ENCODE measurements at places on chromosomes 16 and 17.

DNA sequence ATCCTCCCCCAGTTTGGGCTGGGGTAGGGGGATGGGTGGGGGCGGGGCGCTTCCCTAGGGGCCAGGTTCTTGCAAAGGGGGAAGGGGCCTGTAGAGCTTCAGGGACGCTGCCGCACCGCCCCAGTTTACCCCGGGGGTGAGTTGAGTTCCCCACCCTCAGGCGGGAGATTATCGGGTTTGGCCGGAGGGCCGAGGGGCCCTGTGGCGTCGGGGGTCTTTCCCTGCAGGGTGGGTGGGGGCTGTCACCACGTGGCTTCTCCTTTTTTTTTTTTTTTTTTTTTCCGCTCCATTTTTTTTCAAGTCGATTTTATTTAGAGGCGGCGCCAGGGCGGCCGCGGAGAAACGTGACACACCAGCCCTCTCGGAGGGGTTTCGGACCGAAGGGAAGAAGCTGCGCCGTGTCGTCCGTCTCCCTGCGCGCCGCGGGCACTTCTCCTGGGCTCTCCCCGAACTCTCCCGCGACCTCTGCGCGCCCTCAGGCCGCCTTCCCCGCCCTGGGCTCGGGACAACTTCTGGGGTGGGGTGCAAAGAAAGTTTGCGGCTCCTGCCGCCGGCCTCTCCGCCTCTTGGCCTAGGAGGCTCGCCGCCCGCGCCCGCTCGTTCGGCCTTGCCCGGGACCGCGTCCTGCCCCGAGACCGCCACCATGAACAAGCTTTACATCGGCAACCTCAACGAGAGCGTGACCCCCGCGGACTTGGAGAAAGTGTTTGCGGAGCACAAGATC is at the start of gene IGF2BP1:
TSS of gene IGF2BP1 (plus strand) at position 283 of the 724 bp plus-strand sequence. CDS start at position 644, 361 bp downstream.
- no peak for DNase-seq

GRCh38 chr17:16243801-16244567 is 27.0 kb downstream of the PIGL start:
- DNase-seq, result no peak

GRCh38 chr17:75502072-75502720 is 13.1 kb downstream of the CASKIN2 start:
- DNase-seq, result no peak

- DNase-seq, result no peak
Measured at GRCh38 chr17:7631398-7632380, 1.8 kb downstream of the SHBG start.

DNA sequence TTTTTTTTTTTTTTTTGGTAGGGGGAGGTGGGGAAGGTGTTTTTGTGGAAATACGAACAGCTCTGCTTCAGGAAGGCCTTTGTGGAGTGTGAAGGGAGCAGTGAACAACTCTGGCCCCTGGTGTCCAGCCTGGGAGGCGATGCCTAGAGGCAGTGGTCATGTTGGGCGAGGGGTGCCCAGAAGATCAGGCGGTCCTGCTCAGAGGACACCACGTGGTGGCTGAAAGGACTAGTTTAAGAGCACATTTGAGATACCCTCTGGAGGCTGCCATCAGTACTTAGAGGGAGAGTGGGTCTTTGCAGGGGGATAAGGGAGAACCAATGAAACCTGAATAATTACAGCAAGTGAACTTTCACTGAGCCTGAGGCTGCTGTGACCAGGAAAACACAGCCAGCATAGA is 40.1 kb upstream of the RHOT1 start:
- DNase-seq, result no peak

DNA sequence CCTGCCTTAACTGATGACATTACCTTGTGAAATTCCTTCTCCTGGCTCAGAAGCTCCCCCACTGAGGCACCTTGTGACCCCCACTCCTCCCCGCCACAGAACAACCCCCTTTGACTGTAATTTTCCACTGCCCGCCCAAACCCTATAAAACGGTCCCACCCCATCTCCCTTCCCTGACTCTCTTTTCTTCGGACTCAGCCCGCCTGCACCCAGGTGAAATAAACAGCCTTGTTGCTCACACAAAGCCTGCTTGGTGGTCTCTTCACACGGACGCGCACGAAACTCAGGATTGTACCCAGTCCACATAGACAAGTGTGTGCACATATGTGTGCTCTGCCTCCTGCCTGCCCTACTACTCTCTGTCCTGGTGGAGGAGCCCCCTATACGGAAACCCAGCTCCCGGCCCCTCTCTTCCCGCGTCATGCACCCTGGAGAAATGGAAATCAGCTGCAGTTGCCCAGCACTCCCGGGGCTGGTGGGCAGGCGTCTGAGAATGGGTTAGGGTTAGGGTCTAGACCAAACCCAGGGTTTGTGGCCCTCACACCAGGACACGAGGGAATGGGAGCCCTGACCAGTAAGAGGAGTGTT is 2.4 kb upstream of the RHBDF1 start:
- DNase-seq, result no peak

GRCh38 chr17:61560071-61560470 is 30.9 kb downstream of the NACA2 start:
- DNase-seq, result no peak

GRCh38 chr17:2899906-2900305 is 103.7 kb downstream of the RAP1GAP2 start:
- no peak for DNase-seq

Measured in dorsolateral prefrontal cortex (tissue), 122 donors.